ENCODE measurements at places on chromosomes 3 and 15.

DNA sequence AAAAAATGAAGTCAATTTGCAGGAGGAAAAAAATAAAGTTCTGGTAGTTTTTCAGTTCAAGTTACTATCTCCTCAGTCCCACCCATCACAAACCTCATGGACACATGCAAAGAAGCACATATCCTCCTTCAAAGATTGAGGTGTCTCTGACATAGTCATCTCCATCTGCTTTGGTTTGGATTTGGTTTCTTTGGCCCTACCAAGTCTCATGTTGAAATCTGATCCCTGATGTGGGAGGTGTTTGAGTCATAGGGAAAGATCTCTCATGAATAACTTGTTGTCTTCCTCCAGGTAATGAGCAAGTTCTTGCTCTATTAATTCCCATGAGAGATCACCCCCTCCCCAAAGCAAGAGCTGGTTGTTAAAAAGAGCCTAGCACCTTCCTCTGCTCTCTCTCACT, 446.8 kb downstream of the IGSF11 start:
- no peak for DNase-seq

DNA sequence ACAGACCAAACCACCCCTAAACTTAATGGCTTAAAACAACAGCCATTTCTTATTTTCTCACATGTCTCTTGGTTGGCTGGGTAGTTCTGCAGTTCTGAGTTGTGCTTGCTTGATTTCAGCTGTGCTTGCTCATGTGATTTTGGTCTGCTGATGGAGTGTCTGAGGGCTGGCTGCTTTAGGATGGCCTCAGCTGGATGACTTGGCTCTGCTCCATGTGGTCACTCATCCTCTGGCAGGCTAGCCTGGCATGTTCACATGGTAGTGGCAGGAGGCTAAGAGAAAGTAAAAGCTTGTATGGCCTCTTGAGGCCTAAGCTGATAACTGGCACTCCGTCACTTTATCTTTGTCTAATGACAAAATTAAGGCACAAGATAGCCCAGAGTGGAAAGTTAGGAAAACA, 4.1 kb downstream of the SV2B start:
- DNase-seq = no peak

DNA sequence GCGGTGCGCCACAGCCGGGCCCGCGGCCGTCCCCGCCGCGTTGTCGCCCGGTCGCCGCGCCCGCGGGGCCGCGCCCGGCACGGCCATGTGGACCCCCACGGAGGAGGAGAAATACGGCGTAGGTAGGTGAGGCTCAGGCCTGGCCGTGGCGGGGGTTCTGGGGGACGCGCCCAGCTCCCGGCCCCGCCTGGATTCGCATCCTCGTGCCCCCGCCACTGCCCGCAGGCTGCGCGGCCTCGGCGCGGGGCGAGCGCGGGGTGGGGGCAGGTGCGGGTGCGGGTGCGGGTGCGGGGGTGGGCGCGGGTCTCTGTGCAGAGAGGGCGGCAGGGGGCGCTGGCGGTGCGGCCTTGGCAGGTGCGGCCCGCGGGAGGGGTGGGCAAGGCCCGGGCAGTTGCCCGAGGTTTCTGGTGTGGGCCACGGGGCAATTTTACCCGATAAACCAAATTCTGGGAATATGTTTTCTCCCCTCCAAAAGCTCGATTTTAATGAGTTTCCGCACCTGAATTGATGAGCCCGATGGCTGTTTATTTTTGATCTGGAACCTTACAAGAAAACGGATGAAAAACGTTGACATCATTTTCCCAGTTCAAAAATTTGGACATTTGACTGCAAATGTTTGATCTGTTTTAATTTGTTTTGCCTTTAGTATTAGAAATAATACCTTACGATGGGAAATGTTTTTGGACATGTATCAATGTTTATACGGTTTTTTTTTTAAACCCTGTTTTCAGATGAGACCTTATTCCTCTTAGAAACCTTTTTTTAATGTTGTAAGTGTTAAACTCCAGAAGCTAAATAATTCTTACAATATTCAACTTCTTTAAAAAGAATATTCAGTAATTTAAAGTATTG, 678 bp downstream of the DOCK3 start:
- DNase-seq = peak; percentile 24

- no peak for DNase-seq
These were observed 40.6 kb upstream of the FGF7 start for GRCh38 chr15:49382394-49382793.

GRCh38 chr3:193780810-193781478, 187.9 kb downstream of the OPA1 start:
- no peak for DNase-seq

DNA sequence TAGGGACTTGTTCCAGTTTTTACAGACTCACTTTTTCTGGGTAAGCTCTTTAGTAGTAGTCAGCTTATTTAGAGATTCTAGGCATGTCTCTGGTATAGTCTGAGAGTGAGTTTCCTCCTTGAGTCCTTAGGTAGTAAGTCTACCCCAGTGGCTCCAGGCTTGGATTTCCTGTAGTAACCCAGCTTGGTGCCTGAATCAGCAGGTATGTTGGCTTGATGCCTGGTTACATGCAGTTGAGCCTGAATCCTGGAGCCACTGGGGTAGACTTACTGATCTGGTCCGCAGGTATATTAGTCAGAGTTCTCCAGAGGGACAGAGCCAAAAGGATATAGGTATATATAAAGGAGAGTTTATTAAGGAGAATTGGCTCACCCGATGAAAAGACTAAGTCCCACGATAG, 85.8 kb upstream of the RBMS3 start:
- no peak for DNase-seq

DNA sequence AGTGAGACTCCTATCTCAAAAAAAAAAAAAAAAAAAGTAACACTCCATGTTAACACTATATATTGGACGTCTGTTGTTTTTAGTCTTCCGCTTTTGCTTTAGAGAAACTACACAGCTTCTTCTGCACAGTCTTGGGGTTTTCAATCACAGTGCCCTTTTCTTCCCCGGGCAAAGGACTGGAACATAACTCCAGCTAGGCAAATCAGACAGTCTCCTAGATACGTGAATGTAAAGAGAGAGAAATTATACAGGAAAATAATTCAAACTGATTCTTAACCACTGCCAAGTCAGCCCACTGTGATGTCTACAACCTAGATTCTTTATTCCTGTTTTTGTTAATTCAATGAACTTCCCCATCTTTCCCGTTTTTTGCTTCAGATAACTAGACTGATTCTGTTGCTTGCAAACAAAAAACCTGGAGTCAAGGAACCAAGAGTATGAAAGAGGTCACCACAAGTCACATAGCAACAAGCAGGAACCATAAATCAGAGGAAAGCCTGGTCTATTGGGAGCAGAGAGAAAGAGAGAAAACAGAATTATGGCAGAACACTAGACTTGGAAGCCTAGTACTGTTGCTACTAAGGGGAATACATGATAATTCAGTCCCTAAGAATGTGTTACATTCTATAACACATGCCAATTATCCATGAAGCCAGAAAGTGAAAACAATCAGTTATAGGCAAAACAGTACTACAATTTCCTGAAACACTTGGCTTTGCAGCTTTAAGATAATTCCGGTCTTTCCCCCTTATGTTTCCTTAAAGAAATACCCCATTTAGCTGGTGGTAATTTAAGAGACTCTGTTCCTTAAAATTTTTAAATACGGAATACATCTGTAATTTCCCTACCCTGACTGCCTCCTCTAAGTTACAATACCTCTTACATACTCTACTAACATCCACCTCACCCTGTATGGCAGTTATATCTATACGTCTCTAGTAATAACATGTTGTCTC, 63.1 kb downstream of the TBL1XR1 start:
- DNase-seq = no peak

DNA sequence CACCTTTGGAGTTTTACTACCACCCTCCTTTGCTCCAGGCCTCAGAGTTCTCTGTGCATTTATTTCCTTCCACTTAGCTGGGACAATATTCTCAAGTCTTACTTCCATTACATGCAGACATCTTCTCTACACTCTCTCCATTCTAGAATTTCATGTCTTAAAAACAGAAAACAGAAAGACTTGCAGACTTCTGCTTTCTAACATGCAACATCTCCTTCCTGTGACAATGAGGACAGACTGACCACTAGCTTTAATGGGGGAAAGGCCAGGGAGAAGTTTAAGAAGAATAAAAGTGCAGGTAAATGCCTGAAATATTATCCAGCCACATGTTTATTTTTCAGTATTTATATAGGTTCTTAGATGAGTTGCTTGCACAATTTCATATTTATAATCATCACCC, 17.1 kb upstream of the CSTA start:
- DNase-seq = no peak

GRCh38 chr3:58064923-58065638, 56.9 kb downstream of the FLNB start:
- no peak for DNase-seq

- no peak for DNase-seq
These were observed 9.9 kb downstream of the C3orf22 start for GRCh38 chr3:126548556-126549466.

GRCh38 chr3:131608296-131608695, 105.5 kb upstream of the MRPL3 start:
- no peak for DNase-seq

- no peak for DNase-seq
These were observed 16.2 kb downstream of the ACVR2B start for GRCh38 chr3:38469852-38470251.

DNA sequence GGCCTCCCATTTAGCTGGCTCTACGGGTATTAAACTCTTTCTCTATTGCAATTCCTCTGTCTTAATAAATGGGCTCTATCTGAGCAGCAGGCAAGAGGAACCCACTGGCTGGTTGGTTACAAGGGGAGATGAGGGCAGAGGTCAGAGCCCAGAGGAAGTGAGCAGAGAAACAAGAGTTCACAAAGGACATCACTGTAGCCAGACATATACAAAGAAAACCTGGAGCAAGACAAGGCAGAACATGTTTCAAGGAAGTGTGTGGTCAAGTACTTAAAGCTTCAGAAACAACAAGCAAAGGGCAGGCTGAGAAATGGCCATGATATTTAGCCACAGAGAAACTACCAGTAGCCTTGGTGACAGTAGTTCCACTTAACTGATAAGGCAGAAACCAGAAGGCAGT, 24.3 kb downstream of the SUSD5 start:
- no peak for DNase-seq

- DNase-seq = no peak
These were observed 416.5 kb downstream of the ROBO2 start for GRCh38 chr3:77456431-77456830.

DNA sequence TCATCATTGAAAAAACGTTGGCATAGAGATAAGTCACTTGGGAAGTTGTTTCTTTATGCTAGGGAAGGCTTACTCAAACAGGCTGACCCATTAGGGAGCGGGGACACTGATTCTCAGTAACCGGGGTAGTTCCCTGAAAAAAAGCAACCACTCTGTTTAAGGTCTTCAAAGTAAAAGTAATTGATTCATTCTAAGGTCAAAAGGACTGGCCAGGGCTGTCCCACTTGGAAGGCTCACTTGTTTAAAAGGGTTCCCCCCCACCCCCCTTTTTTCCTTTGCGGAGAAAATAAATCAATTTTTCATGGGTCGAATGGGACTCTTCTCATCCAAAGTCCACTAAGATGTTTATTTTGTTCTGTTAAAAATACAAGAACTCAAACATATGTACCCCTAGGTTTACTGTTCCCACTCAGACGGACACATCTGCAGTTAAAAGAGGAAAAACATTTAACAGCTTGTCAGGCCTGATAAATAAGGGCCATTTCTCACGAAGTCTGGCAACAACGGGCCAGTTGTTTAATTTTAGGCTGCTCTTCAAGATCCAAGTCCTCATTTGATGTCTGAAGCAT, 53.0 kb downstream of the ARHGEF3 start:
- no peak for DNase-seq

DNA sequence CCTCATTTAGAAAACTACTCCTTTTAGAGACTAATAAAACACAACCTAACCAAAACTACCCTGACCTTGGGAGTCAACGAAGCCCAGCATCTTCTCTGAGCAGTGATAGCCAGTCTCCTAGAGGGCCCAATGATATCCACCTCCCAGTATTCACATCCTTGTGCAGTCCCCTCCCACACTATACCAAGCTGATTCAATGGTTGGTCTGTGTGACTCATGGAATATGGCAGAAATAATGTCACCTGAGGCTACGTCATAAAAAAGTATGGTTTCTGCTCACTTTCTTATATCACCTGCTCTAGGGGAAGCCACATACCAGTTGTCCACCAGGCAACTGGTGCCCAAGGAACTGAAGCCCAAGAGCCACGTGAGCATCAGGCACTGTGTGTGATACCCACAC, 21.4 kb upstream of the USF3 start:
- no peak for DNase-seq

- no peak for DNase-seq
These were observed 179.9 kb downstream of the FAM43A start for GRCh38 chr3:194865615-194866014.

DNA sequence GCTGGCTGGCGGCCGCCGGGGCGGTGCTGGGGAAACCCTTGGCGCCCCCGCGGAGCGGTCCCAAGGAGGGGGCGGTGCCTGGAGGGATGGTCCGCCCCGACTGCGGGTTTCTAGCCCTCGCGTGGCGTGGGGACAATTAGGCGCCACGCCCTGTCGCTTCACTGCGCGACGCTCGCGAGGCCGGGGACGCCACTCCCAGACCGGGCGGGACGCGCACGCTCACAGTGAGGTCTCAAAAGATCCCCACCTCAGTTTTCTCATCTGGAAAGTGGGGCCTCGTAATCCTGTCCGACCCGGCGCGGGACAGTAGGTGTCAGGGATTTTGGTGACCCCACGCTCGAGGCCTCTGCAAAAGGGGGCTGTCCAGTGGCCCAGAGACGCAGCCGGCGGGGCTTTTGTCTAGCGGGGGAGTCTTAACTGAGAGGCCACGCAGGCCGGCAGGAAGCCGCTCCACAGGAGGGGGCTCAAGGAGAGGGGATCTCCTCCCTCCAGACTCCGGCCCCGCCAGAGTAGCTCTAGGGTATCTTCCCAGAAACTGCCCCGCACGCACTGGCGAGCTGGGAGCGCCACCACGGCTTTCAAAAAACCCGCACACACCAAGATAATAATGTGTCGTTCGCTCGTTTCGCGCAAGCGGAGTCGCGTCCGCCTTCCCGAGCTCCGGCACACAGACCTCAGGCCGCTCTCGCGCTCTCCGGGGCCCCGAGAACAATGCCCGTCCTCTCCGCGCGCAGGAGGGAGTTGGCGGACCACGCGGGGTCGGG, 710 bp upstream of the CLK3 start:
- DNase-seq = peak; percentile 82

GRCh38 chr15:36232491-36232890, 346.9 kb upstream of the CDIN1 start:
- no peak for DNase-seq

DNA sequence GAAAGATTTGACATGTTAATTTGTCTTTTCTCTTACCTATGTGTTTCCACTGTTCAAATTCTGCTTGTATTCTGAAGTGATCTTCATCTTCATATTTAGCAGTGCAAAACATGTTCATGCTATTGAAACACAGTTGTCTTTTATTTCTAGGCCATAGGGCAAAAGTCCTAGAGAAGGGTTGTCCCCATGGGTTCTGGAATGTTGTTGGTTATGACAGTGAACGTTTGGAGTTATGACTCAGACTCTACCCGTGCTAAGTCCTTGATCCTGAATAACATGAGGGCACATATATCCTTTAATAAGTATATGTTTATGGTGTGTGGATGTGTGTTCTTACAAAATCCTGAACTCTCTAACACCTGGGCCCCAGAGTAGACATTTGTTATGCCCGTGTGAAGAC, 23.0 kb upstream of the ARPP21 start:
- DNase-seq = no peak

GRCh38 chr15:56102441-56102840, 109.0 kb upstream of the NEDD4 start:
- DNase-seq = no peak

GRCh38 chr3:70020906-70021660, 21.6 kb downstream of the SAMMSON start:
- DNase-seq = no peak

Measured in stimulated activated CD8-positive, alpha-beta memory T cell treated with anti-CD3 and anti-CD28 coated beads, Interleukin-4, amount 100 ng/mL, for 1 hour (primary cell).